ENCODE measurements at places on chromosomes 6 and 20.

GRCh38 chr20:1389703-1390580 lies 2.9 kb downstream of the FKBP1A start:
- DNase-seq = no peak

- DNase-seq = no peak
Measured at GRCh38 chr20:4299773-4300172, 284.4 kb upstream of the RNF24 start.

- DNase-seq = no peak
Measured at GRCh38 chr6:149212206-149212605, 105.3 kb upstream of the TAB2 start.

DNA sequence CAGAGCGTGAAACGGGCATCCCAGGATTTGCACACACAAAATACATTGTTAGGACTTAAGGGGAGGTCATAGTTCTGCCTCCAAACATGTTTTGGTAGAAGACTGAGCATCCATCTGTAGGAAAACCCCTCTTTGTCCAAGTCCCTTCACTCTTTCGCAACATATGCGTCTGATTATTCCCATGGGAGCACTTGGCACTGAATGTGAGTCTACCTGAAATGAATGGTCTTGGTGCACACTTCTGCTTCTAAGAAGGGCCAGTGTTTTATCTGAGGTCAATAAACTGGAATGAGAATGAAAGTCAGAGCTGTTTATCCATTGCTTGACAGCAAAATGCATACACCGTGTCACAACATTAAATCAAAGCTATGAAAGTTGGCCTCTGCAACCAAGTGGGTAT lies 33.0 kb downstream of the GJA10 start:
- DNase-seq = no peak

GRCh38 chr6:30837870-30838269 lies 46.4 kb upstream of the DDR1 start:
- no peak for DNase-seq

DNA sequence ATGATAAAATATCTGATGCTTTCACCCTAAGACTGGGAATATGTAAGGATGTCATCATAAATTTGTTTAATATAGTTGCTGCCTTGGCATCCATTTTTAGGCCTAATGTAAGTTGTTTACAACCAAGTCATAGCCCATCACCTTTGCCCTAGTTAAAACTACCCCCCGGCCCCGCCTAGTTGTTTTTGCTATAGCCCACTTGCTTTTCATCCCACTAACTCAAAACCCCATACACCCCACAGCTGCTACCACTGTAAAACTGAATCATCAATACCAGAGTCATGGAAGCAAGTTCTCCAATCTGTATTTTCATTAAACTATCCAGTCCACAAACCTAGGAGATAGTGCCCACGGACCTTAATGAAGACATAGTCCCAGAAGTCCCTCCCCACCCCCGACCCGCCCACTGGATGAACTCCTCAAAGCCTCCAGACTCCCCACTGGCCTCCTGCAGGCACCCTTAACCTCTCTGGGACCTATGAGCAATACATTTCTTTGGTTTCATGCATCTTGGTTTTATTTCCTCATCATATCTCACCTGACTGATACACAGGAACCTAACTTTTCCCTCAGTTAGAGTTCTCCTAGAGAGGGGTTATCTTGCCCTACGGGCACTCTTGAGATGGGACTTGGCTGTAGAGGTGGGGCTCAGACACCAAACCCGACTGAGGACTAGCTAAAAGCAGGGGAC lies 12.5 kb upstream of the ZDHHC14 start:
- no peak for DNase-seq

GRCh38 chr6:69801711-69802110 lies 4.9 kb upstream of the LMBRD1 start:
- no peak for DNase-seq

GRCh38 chr20:9021216-9021615 lies 47.7 kb upstream of the PLCB4 start:
- DNase-seq = no peak

DNA sequence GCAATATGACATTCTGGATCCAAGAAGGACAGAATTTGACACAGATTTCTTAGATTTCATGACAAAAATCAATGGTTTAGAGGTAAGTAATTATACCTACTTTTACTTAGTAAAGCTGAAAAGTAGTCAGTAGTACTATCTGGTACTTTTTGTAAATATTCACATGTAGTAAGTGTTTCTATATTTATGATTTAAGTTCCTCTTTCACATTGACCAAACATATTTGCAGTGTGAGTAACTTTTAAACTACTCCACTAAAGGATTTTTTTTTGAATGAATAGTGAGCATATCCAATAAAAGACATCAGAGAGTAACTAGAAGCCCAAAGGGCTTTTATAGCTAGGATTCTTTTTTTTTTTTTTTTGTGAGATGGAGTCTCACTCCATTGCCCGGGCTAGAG lies 60.8 kb downstream of the DNAH8 start:
- no peak for DNase-seq

- DNase-seq = no peak
Measured at GRCh38 chr6:122066200-122066599, 333.3 kb upstream of the HSF2 start.

DNA sequence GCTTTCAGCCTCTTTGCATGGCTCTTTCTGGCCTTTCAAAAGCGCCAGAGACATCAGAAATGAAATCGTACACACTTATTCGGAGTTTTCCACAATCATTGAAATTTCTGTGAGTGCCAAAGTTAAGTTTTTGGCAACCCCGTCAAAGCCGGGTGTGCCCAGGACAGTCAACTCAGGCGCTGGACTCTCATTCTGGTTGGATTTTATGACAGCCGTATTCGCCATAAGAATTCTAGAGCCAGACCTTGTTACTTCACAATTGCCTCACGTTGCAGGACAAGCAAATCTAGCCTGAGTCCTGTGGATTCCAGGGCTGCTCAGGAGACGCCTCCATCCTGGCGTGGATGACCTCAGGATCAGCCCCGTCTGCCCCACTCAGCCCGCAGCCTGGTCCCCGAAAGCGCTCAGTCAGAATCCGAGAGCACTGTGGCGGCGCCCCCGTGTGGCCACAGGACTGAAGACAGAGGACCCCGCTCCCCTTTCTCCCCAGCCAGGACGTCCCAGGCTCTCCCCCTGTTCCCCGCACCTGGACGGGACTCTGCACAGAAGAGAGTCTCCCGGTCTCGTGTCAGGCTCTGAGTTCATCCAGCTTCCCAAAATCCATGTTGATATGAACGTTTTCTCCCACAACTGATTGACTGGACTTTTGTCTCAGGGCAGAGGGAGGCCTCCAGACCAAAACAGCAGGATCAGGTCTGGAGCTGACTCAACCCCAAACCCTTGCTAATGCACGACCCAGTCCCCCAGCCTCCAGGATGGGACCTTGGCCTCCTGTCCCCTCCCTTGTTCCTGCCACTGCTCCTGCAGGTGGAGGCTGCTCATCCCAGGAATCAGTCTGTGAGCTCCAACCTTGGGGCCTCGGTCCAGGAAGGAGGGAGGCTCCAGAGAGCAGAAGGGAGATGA lies 38.2 kb downstream of the MICA start:
- peak; percentile 74 for DNase-seq

DNA sequence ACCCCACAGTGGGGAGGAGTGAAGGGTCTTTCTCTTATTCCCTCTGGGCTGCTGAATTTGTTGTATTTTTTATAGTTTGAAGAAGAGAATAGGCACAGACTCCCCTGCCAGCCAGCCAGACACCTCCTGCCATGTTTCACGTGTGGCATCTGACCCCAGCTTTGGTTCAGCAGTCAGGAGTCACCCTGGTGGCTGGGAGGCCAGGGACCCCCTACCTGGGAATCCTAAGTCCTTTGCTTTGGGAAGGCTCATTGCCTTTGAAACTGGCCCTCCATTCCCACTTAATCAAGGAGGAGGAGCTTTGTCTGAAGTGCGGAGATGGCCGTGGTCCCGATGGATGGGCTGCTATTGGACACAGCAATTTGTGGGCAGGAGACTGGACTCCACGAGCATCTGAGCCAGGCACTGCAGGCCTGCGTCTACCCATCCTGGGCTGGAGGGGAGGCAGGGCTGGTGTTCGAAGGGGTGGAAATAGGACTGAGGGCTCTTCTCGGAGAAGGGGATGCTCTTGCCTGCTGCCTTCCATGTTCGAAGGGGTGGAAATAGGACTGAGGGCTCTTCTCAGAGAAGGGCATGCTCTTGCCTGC lies 196.1 kb downstream of the DLL1 start:
- DNase-seq = peak; percentile 1

DNA sequence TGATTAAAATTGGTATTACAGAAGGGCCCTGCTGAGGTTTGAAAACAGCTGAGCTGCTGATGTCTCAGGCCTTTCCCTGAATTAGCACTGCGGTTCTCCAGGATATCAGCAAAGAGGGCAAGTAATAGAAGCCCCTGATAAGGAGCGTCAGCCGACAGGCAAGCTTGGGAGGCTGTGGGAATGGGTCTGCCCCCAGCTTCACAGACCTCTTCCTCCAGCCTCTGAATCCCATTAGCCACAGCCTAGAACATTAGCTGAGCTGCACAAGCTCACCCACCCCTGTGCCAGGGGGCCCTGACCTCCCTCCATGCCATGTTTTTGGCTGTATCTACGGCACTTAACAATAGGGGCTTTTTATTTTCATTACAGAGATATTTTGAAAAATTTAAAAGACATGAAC lies 59.9 kb downstream of the VAPB start:
- no peak for DNase-seq

DNA sequence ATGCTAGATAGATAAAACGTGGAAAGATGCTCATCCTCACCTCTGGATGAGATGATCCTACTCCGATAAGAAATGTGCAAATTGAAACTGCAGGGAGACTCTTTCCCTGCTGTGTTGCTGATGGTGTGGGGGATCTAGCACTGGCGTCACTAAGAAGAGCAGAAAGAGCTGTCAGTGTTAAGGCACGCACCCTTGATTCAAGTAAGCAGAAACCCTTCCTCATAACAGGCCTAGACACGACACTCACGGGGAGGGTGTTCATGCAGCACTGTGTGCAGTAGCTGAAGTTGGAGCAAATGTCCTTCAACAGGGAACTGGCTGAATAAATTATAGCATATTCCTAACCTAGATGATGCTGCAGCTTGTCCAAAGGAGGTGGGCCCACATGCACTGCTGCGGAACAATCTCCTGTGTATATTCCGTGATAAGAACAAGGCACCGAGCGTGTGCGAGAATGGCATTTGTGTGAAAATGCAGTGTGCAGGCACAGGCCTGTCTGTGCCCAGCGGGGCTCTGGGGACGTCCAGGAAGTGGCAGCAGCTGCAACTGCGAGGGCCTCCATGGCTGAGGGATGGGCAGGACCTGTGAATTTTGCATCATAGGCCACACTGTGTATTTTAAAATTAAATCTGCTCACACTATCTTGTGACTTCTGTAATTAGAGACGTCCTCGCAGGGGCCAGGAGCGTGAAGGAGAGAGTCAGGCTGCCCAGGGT lies 64.0 kb downstream of the TCP11 start:
- DNase-seq = no peak

DNA sequence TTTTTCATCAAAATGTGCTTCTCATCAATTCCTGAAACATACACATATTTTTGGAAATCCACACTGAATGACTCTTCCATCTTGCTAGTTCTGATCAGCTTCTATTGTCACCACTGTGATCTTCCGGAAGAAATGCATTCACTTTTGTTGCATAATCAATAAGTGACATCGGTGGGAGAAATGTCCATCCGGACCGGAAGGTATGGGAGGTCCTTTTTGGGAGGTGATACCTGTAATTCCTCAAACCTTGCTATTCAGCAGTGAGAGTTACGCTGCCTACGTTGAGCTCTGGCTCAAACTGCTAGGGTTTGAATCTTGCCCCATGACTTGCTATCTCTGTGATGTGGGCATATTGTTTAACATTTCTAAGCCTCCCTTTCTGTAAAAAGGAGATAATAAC lies 16.6 kb upstream of the TFB1M start:
- no peak for DNase-seq

DNA sequence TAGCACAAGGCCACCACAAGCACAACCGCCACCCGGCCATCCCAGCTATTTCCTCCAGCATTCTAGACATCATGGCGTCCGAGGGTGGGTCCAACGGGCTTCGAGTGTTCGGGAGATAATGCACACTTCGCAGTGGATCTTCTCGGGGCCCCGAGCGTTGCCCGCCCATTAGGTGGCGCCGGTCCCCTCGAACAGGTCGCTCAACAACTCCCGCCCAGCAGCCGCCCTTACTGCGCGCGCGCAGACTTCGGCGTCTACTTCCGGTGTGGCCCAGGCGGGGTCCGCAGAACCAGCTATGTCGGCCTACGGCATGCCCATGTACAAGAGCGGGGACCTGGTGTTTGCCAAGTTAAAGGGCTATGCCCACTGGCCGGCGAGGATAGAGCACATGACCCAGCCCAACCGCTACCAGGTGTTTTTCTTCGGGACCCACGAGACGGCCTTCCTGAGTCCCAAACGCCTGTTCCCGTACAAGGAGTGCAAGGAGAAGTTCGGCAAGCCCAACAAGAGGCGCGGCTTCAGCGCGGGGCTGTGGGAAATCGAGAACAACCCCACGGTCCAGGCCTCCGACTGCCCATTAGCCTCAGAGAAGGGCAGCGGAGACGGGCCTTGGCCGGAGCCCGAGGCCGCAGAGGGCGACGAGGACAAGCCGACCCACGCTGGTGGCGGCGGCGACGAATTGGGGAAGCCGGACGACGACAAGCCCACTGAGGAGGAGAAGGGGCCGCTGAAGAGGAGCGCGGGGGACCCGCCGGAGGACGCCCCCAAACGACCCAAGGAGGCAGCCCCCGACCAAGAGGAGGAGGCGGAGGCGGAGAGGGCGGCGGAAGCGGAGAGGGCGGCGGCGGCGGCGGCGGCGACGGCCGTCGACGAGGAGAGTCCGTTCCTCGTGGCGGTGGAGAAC lies at the start of gene HDGFL1:
HDGFL1 (plus strand) TSS at position 286 of the 904 bp plus-strand sequence; CDS start at position 296, 10 bp downstream.
- no peak for DNase-seq

- DNase-seq = no peak
Measured at GRCh38 chr6:56663344-56663743, 20.7 kb upstream of the DST start.

- DNase-seq = no peak
Measured at GRCh38 chr6:75926293-75927168, 145.9 kb downstream of the IMPG1 start.

GRCh38 chr20:2804852-2805688 lies 4.6 kb upstream of the CPXM1 start:
- DNase-seq = no peak

DNA sequence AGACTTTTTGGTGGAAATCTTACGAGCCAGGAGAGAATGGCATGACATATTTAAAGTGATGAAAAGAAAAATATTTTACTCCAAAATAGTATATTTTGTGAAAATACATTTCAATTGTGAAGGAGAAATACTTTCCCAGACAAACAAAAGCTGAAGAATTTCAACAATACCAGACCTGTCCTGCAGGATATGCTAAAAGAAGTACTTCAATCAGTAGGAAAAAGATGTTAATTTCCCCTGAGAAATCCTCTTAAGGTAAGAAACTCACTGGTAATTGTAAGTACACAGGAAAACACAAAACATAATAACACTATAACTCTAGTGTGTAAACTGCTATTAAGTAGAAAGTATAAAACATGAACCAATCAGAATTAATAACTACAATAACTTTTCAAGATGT lies 341.8 kb upstream of the GJE1 start:
- DNase-seq = no peak

GRCh38 chr20:38427655-38428023 lies 7.5 kb downstream of the SNHG17 start:
- DNase-seq = no peak

- no peak for DNase-seq
Measured at GRCh38 chr6:118514689-118515088, 33.4 kb upstream of the PLN start.

- no peak for DNase-seq
Measured at GRCh38 chr20:63333241-63333836, 27.8 kb downstream of the CHRNA4 start.

GRCh38 chr6:151702851-151703658 lies 104.4 kb upstream of the ESR1 start:
- DNase-seq = no peak

GRCh38 chr20:7232796-7233195 lies 465.3 kb downstream of the BMP2 start:
- no peak for DNase-seq

Data from endothelial cell (in vitro differentiated cells).